Kidney epithelial cell (primary cell): ENCODE measurements at places on chromosomes 12 and 14.

DNA sequence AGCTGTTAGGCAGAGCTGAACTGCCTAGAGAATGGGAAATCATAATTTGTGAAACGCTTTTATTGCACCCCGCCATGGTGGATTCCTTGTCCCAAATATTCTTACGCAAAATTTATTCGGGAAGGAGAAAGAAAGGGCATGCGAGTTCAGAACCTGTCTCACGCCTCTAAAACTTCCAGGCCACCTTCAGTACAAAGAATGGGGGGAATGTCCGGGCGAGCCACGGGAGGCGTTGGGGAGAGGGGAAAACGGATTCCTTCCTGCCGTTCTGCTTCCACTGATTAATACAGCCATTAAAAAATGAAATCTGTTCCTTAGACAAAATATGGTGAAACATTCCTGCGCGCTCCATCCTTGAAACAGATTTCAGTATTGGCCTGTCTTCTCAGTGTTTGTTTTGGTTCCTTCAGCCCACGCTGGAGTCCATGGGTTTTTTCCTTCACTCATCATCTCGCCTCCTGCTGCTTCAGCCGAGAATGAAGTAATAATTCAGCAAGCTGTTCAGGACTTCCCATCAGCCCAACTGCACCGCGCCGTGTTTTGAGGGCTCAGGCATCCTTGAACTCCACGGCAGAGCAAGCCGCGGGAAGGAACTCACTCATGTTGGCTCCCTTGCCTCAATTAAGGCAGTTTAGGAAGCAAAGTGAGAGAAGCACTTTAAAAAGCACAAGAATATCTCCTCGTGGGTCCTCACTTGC lies 47.7 kb upstream of the CDKN3 start:
- DNase-seq: no peak

DNA sequence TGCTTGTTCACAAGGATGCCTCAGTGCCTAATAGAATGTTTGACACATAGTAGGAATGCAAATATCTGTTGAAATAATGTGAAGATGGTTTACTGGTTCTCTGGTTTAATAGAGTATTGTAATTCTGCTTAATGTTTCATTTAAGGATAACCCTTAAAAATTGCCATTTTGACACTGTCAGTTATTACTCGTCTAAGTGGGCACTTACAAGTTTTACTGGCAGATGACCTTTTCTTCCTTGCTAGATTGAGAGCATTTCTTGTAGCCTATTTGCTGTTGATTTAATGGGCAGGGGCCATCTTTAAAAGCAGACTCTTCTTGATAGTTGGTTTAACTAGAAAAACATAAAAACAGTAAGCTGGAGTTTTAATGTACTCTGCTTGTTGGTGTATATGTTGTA lies 1.9 kb downstream of the TMEM263 start:
- no peak for DNase-seq

DNA sequence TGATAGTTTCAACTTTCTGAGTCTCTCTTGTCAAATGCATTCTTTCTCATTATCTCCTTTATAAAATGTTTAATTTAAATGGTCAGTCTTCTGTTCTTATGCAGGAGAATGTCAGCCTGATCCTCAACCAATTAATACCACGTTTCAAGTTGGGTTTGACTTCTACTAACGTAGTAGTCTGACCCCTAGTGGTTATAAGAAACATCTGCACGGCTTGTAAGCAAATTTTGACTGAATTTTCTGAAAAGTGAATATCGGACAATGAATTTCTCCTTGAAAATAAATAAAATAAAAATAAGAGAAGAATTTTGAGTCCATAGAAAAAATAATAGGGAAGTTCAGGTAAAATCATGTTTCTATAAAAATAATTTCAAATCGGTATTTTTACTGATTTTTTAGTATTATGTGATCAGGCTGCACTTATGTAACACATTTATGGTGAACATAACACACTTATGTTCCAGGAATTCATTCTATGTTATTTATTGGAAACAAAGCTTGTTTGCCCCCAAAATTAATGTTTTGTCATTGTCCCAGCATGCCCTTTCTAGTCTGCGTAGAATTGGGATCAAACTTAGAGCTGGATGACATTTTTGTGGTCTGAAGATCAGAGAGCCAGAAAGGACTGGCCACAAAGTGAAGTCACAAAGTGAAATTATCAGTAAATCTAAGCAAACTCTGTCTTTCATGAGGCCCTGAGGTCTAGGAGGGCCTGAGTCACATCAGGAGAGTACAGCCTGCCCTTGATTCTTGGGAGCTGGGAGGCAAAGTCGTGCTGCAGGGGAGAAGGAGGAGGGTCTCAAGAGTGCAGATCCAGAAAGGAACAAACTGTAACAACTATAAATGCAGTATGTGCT lies 101.2 kb upstream of the STXBP6 start:
- no peak for DNase-seq

- no peak for DNase-seq
Measured at GRCh38 chr12:123058980-123059379, 78.5 kb downstream of the ARL6IP4 start.

DNA sequence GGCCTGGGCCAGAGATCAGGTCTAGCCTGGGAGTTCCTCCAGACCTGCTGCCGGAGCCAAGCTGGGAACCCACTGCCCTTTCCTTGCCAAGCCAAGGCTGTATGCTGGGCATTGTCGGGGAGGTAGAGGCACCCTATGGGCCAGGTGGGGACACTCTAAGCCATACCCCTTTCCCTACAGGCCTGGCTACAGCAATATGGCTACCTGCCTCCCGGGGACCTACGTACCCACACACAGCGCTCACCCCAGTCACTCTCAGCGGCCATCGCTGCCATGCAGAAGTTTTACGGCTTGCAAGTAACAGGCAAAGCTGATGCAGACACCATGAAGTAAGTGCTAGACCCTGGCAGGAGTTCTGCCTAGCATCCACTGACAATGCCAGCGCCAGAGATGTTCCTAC lies 4.9 kb downstream of the MMP14 start:
- DNase-seq: no peak

DNA sequence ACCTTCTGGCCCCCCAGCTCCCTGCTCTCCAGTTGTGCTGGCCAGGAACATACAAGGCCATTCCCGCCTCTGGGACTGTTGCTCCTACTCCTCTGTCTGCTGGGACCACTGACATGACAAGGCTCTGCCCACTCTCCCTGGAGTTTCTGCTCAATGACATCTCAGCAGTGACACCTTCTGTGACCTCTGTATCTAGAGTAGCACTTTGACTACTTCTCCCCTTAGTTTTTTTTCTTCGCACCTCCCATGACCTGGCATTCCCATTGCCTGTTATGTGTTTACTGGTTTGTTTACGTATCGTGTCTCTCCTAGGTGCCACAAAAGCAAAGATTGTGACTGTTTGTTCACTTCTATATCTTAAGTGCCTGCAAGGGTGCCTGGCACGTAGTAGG lies 40.1 kb upstream of the TMEM263 start:
- DNase-seq: no peak

GRCh38 chr12:104386461-104386860 lies 70.3 kb upstream of the CHST11 start:
- DNase-seq: no peak

DNA sequence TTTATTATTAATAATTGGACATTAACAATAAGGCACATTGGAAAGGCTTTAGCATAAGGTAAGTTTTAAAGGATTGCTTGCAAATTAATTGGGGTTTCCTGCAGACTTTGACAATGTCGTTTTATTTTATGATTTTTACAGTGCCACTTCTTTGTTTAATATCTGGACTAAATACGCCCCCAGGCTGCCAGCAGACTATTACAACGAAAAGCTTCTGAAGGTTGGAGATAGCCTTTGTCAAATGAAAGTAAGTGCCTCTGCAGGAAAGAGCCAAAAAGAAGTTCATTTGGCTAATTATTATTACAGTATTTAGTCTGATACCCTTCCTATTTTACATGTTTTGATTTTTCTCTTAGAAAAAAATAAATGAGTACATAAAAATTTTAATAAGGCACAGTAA lies 11.3 kb downstream of the CFAP54 start:
- DNase-seq: no peak

GRCh38 chr14:34035934-34036250 lies 85.0 kb upstream of the EGLN3 start:
- no peak for DNase-seq

DNA sequence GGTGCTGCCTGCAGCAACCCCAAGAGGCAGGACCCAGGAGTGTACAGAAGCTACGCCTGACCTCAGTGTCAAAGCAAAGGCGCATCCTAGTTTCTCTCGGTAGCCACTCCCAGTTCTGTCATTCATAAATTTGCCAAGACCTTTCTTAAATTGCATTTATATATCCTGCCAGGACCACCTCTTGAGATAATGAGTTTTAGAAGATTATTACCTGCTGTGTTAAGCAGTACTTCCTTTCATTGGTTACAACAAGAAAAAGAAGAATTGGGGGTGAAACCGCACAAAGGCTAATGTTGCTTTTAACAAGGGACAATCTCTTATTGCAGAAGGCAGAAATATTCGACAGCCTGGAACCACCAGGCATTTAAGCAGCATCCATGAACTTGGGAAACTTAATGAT lies 57.8 kb downstream of the CIT start:
- no peak for DNase-seq

DNA sequence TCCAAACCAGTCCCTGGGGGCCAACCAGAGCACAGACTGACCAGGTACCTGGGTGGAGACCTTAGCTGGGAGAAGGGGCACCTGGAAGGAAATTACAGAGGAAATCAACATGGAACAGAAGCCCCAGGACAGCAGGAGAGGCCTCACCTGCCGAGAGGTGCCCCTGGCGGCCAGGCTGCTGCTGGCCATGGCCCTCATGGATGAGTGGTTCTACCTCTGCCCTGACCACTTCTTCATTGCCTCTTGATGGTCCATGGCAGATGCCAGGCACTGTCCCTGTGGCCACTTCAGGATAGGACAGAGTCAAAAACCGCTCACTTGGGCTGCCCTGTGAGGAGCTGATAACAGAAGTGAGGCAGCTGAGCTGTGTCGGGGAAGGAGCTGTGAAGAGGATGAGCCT lies 73.1 kb upstream of the GNG2 start:
- DNase-seq: no peak

DNA sequence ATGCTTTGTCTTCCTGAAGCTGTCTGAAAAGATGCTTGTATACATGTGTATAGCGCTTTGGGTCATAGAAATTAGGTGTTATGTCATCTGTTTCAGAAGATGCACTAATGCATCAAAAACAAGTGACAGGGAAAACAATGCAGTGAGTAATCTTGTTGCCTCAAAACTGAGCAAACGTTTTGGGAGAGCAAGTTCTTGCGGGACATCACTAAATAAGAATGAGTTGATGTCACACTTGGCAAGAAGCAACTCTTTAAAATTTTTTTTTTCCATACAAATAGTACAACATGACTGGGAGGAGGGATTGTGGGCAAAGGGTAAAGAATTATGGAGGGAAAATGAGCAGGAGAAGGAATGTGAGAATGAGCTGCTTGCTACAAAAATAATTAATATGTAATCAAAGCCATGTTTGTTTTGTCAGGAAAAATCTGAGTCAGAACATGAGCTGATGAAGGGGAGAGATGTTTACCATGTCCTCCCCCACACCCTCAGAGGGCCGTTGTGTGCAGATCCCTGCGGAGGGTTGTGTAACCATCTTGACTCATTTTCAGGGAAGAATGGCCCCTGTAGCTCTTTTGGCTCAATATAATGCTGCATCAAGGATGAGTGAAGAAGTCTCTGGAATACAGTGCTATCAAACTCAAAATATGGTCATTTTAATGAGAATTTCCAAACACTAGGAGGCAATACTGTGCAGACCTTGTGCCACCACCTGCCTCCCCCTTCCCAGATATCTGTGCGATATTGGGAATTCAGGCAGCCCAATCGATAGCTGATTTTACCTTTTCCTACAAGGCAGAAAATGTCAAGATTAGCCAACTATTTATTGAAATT lies 41.4 kb downstream of the BORCS5 start:
- DNase-seq: peak; percentile 88

GRCh38 chr14:85528897-85529631 lies 880 bp upstream of the FLRT2 start:
- DNase-seq: no peak

DNA sequence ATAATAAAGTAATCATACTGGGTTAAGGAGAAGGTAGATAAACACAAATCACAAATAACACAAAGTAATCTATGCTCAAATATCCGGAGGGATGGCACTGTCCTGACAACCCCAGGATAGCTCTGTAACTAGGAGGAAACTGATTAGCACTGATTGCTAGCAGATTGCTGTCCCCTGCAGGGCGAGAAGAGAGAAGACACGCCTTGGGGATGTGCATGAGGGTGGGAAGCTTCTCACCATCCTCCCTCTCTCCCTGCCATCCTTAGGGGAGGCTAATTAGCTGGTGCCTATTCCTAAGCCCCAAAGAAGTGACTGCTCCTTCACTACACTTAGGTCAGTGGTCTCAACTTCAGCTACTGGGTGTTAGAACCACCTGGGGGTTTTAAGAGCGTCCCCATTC lies 27.0 kb upstream of the TMEM260 start:
- DNase-seq: no peak

DNA sequence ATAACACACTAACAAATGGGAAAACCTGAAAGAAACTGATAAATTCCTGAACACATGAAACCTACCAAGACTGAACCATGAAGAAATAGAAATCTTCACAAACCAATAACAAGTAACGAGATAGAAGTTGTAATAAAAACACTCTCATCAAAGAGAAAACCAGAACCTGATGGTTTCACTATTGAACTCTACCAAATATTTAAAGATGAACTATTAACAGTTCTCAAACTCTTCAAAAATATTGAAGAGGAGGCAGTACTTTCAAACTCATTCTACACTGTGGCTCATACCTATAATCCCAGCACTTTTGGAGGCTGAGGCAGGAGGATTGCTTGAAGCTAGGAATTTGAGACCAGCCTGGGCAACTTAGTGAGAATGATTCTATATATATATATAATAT lies 48.4 kb upstream of the TMTC2 start:
- no peak for DNase-seq

DNA sequence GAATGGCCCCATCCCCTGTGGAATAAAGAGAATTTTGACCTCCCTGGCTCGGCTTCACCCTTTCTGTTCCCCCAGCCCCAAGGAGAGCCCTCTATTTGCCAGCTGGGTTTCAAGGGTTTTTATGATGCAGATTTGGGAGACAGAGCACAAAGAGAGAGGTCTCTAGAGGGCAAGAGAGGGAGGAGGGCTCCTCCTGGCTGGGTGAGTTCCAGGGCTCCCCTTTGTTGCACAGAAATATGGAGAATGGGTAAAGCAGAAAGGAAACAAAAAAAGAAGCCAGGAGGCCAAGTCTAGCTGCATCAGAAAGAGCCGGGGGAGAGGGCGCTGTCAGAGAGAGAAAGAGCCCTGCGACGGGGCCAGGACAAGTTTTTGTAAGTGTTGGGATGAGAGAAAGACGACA lies 319.6 kb upstream of the RTL1 start:
- DNase-seq: no peak

GRCh38 chr14:45867046-45867894 lies 614.3 kb upstream of the MIS18BP1 start:
- DNase-seq: no peak

- DNase-seq: no peak
Measured at GRCh38 chr12:59056966-59057365, 136.7 kb upstream of the LRIG3 start.

GRCh38 chr14:22613106-22613695 lies 15.1 kb downstream of the ABHD4 start:
- DNase-seq: no peak

DNA sequence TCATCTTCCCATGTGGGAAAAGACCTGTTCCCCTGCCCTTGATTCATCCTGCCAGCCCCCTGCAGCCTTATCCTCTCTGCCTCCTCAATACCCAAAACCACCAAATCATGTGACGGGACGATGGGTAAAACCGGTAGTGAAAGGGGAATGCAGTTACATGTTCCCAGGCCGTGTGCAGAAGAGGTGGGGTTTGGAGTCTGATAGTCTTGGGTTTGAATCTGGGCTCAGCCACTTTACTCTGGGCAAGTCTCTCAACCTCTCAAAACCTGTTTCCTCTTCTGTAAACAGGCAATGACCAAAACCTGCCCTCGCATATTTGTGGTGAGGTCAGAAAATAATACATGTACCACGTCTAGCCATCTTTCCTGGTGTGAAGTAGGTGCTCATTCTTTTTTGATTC lies 123.0 kb downstream of the PLXNC1 start:
- DNase-seq: no peak
